Endothelial cell of umbilical vein (primary cell): ENCODE measurements at places on chromosomes 2 and 18. TPM values are rescaled to one million over a fixed set of nuclear protein-coding genes. Genes with fewer than 3 reads are reported as not detected.

IL36G gene
- not detected in 2 replicates for polyA plus RNA-seq

REG1A gene
- not detected in 2 replicates for polyA plus RNA-seq

SETBP1 gene
- polyA plus RNA-seq = 0.72 and 0.76 TPM in 2 replicates

OR6B2 gene
- not detected in 2 replicates for polyA plus RNA-seq

C2orf66 gene
- polyA plus RNA-seq = 0.54 and 0.59 TPM in 2 replicates

CHST9 gene
- not detected in 2 replicates for polyA plus RNA-seq

GNAL gene
- polyA plus RNA-seq = 0.03 and 0.07 TPM in 2 replicates

CKAP2L gene
- 2.3 and 3.4 TPM in 2 replicates for polyA plus RNA-seq

- no peak overlapping the region for H3K4me3 ChIP-seq
- H3K4me1 ChIP-seq = peaks cover 15% of the 10 kb centered on the region
- DNase-seq = no peak
Measured at GRCh38 chr2:26297061-26297460, 48.9 kb upstream of the SELENOI start.

GRCh38 chr2:24635181-24635580 lies 144.1 kb downstream of the NCOA1 start:
- no peaks in the 10 kb centered on the region for H3K4me1 ChIP-seq
- H3K4me3 ChIP-seq = no peak overlapping the region
- H3K27ac ChIP-seq = no peak overlapping the region
- H3K27me3 ChIP-seq = no peaks in the 10 kb centered on the region
- no peak for DNase-seq

DNA sequence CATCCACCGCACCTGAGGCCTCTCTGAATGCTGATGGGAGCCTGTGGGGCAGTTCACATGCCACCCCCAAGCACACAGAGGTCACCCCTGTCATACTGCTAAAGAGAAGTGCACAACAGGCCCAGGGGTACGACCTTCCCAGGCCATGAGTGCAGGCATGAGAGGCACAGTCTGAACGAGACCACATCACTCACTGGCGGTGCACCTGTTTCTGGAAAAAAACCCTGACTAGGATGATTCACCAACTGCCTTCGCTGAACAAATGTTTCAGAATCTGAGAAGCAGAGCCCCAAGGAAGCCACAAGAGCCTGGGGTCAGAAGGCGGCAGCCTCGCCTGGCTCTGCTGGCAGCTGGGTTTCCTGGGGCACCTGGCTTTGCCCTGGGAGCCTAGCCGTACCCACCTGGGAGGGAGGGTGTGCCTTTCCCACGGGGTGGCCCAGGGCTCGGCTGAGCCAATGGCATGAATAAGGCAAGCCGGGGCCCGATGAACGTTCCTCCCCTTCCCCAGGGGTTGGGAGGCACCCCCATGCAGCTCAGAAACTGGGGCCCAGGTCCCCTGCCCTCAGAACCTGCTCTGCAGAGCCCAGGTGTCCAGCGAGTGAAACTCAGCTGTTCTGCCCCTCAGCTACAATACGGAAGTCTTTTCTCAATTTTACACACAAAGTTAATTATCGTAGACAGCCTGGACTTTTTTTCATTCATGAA lies 73.8 kb downstream of the HDAC4 start:
- no peaks in the 10 kb centered on the region for H3K36me3 ChIP-seq
- H3K4me3 ChIP-seq = no peak overlapping the region
- peaks cover 23% of the 10 kb centered on the region for H3K4me1 ChIP-seq
- no peak overlapping the region for H3K27ac ChIP-seq

DNA sequence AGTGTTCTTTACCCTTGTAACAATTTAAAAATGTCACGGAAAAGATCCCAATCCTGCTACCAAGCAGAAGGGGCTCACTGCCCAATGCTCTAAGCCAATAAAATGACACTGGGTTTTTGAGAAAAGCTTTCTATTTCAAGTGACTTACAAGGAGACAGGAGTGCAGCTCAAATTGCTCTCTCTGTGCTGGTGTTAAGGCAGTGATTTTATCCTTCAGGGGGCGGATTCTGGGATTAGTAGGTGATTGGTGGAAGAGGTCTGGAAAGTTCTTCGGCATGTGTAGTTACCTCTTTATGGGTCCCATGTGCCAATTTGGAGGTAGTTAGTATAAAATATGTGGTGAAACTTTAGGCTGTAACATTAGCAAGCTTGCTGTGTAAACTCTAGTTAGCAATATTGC lies 27.4 kb upstream of the MCM6 start:
- no peak for DNase-seq
- H3K4me1 ChIP-seq = no peaks in the 10 kb centered on the region
- H3K4me3 ChIP-seq = no peak overlapping the region
- no peak overlapping the region for H3K27ac ChIP-seq
- H3K27me3 ChIP-seq = no peaks in the 10 kb centered on the region

- H3K27ac ChIP-seq = no peak overlapping the region
- H3K4me3 ChIP-seq = no peak overlapping the region
- no peaks in the 10 kb centered on the region for H3K4me1 ChIP-seq
- H3K27me3 ChIP-seq = no peaks in the 10 kb centered on the region
- H3K36me3 ChIP-seq = no peaks in the 10 kb centered on the region
Measured at GRCh38 chr2:118638453-118638852, 209.0 kb downstream of the EN1 start.

GRCh38 chr2:43212931-43213330 lies 13.5 kb downstream of the ZFP36L2 start:
- H3K27me3 ChIP-seq = no peaks in the 10 kb centered on the region
- H3K27ac ChIP-seq = no peak overlapping the region
- H3K4me3 ChIP-seq = no peak overlapping the region
- no peak for DNase-seq

GRCh38 chr18:33540392-33540791 lies 37.6 kb upstream of the ASXL3 start:
- H3K4me3 ChIP-seq = no peak overlapping the region
- no peak overlapping the region for H3K27ac ChIP-seq
- H3K27me3 ChIP-seq = no peaks in the 10 kb centered on the region
- no peaks in the 10 kb centered on the region for H3K36me3 ChIP-seq
- DNase-seq = no peak
- no peaks in the 10 kb centered on the region for H3K4me1 ChIP-seq

GRCh38 chr2:176088048-176088936 lies 4.2 kb upstream of the HOXD13 start:
- H3K4me1 ChIP-seq = no peaks in the 10 kb centered on the region
- H3K36me3 ChIP-seq = no peaks in the 10 kb centered on the region
- H3K4me3 ChIP-seq = no peak overlapping the region

- DNase-seq = no peak
- H3K4me1 ChIP-seq = peaks cover 2% of the 10 kb centered on the region
- H3K27ac ChIP-seq = no peak overlapping the region
- H3K36me3 ChIP-seq = no peaks in the 10 kb centered on the region
Measured at GRCh38 chr2:219405451-219405850, 12.7 kb upstream of the DES start.

DNA sequence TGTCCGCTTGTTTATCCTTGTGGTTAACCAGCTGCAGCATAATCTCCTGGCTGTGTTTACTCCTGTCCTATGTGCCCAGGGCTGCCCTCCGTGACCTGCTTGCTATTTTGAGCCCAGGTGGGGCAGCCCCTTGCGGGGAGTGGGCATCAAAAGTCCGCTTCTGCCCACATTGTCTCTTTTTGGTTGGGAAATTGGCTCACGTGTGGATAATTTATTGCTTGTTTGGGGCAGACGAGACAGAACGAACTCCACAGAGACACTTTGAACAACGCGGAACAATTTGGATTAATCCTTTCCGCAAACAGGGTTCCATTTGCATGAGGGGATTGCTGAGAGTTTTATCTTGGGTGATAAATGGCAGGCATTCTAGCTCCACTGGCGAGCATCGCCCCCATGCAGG lies 8.1 kb upstream of the CXCR4 start:
- H3K27ac ChIP-seq = no peak overlapping the region
- no peak overlapping the region for H3K4me3 ChIP-seq
- DNase-seq = no peak
- H3K4me1 ChIP-seq = no peaks in the 10 kb centered on the region
- peaks cover 59% of the 10 kb centered on the region for H3K27me3 ChIP-seq
- no peaks in the 10 kb centered on the region for H3K36me3 ChIP-seq

DNA sequence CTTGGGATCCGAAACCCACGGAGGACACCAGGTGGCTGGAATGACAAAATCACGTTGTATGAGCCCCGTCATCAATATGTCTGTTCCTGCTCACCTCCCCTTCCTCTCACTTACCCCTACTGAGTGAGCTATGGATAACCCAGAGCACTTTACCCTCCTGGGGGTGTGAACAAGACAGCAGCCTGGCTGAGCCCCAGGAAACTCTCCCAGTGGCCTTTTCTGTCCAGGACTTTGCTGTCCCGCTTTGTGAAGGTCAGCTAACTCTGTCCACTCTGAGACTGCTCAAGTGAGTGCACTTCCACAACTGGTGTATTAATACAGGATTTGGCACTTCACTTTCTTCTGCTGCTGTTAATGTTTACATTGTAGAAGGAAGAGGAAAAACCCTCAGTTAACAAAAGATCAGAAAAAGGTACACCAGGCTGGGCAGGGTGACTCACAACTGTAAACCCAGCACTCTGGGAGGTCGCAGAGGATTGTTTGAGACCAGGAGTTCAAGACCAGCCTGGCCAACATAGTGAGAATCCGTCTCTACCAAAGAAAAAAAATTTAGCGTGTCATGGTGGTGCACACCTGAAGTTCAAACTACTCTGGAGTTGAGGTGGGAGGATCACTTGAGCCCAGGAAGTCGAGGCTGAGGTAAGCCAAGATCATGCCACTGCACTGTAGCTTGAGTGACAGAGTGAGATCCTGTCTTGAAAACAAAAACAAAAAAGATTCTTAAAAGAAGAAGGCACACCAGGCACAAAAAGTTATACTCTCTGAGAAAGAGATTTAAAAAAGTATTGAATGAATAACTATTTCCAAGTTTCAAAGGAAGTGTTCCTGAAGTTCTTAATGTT lies 90.3 kb downstream of the CLHC1 start:
- H3K4me3 ChIP-seq = no peak overlapping the region
- H3K4me1 ChIP-seq = no peaks in the 10 kb centered on the region
- no peaks in the 10 kb centered on the region for H3K27me3 ChIP-seq
- no peak overlapping the region for H3K27ac ChIP-seq
- no peaks in the 10 kb centered on the region for H3K36me3 ChIP-seq

- DNase-seq = no peak
- H3K36me3 ChIP-seq = no peaks in the 10 kb centered on the region
- no peaks in the 10 kb centered on the region for H3K27me3 ChIP-seq
- peaks cover 12% of the 10 kb centered on the region for H3K4me1 ChIP-seq
- H3K4me3 ChIP-seq = no peak overlapping the region
Measured at GRCh38 chr2:12827721-12828120, 111.0 kb downstream of the TRIB2 start.
